ENCODE measurements at places on chromosomes 1 and 21. TPM values are rescaled to one million over a fixed set of nuclear protein-coding genes. Genes with fewer than 3 reads are reported as not detected.
A peak's percentile ranks its signal among the peaks of the same experiment; 100 is the strongest.

DNA sequence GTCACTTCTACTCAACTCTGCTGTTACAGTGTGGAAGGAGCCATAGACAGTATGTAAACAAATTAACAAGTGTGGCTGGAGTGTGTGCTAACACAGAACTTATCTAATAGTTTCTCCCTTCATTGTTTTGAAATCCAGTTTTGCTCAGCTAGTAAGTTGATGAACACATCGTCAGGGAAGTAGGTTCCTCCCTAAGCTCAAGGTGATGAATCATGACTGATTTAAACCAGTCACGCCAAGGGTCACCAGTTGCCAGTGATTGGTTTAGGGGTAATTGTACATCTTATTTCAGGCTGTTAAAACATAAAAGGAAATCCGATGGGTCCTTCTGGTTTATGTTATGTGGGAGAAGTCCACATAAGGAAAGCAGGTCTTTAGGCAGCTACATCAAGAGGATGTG lies 97.0 kb upstream of the CHODL start:
- no peaks in the 10 kb centered on the region for H3K27me3 ChIP-seq
- no peaks in the 10 kb centered on the region for H3K36me3 ChIP-seq
- no peak for DNase-seq
- H3K4me3 ChIP-seq, result no peak overlapping the region
- H3K27ac ChIP-seq, result no peak overlapping the region

DNA sequence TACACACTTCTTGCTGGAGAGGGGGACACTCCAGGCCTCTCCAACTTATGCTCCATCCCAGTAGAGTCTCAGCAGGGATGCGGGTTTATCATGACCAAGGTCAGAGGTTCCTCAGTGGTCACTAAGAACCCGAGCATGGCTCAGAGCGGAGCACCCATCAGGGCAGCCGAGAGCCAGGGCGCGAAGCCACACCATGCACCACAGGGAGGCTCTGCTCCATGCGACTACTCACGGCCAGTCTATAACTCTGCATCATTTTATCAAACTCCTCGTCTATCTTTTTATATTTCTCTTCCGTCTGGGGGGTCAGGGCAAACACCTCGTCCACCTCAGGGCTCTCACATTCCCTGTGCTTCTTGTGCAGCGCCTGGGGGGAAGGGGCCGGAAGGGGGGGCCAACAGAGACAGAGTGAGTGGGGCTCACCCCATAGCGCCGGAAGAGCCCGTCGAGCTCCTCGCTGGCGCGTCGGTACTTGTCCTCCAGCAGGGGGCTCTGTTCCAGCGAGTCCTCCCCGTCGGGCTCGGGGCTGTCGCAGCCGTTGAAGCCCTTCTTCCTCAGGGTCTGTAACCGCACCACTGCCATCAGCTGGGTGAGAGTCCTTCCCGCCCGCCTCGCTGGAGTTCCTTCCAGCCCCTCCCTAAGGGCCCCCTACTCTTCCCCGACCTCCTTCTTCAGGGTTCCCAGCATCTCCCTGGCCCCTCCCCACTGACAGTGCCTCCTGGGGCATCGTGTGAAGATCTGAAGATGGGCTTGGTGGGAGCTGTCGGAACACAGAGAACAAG lies 20.0 kb downstream of the MEF2D start:
- H3K27me3 ChIP-seq, result no peaks in the 10 kb centered on the region
- H3K27ac ChIP-seq, result peak overlapping the region; percentile 85
- DNase-seq, result peak; percentile 71
- H3K4me3 ChIP-seq, result no peak overlapping the region

GRCh38 chr1:217274416-217274815 lies 356.5 kb downstream of the GPATCH2 start:
- H3K4me1 ChIP-seq, result no peaks in the 10 kb centered on the region
- DNase-seq, result no peak
- no peak overlapping the region for H3K27ac ChIP-seq
- H3K4me3 ChIP-seq, result no peak overlapping the region
- H3K27me3 ChIP-seq, result no peaks in the 10 kb centered on the region

DNA sequence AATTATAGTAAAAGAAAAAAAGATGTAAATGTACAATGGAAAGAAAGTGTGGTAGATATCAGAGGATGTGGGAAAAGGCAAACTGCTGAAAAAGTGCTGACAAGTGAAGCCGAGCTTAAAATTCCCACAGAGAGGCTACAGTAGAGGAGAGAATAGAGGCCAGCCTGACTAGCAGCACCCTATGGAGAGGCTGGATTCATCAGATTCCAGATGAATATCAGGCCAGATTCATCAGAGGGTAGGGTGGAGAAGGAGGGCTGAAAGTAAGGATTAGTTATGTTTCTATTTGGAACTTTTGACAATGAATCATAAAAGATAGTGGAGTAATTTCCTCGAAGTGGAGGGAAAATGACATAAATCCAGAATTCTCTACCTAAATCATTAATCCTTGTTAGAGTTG lies 60.4 kb upstream of the NEK7 start:
- no peaks in the 10 kb centered on the region for H3K4me1 ChIP-seq
- H3K27ac ChIP-seq, result no peak overlapping the region
- H3K36me3 ChIP-seq, result no peaks in the 10 kb centered on the region
- no peak for DNase-seq
- H3K27me3 ChIP-seq, result no peaks in the 10 kb centered on the region
- H3K4me3 ChIP-seq, result no peak overlapping the region

GRCh38 chr1:204088596-204088995 lies 15.7 kb downstream of the SOX13 start:
- peak overlapping the region; percentile 37 for H3K27ac ChIP-seq
- no peak overlapping the region for H3K4me3 ChIP-seq
- no peak for DNase-seq

GRCh38 chr1:204380293-204380831 lies 20.6 kb upstream of the PLEKHA6 start:
- no peak overlapping the region for H3K4me3 ChIP-seq
- DNase-seq, result no peak
- peaks cover 35% of the 10 kb centered on the region for H3K4me1 ChIP-seq
- no peak overlapping the region for H3K27ac ChIP-seq

GRCh38 chr21:46001821-46002681 lies 20.5 kb downstream of the COL6A1 start:
- no peak overlapping the region for H3K4me3 ChIP-seq
- H3K27me3 ChIP-seq, result no peaks in the 10 kb centered on the region
- H3K27ac ChIP-seq, result no peak overlapping the region
- DNase-seq, result no peak

DNA sequence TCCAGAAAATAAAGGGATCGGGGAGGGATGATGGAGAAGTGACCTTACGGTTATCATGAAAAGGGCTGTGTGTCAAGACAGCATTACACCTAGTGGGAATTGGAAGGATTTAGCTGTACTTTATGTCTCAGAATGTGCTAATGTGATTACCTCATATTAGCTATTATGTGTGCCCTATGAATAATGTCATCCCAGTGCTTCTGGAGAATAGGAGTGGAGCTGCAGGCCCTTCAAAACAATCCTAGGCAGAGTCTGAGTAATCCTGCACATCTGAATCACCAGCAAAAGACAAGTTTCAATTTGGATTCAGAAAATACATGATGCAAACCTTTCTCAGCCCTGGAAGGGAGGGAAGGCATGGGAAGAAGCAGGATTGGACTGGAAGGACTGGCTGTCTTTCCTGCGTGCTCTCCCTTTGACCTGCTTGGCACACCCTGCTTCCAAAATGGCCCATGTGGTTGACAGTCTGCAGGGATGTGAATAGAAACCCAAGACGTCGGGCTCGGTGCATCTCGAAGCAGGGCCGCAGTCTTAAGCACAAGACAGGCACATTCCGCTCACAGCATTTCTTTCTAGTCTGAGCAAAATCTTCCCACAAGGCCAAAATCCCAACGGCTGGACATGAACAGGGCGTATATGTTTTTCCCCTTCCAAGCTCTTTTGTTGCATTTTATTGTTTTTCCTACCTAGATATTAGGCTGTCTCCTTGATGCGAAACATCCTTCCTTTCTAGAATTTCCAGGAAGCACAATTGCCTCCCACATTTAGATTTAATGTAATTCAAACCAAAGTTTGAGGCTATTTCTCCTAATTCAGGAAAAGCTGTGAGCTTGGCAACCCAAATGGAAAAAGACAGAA lies 54.3 kb upstream of the TARBP1 start:
- H3K27ac ChIP-seq, result peak overlapping the region; percentile 97
- no peak overlapping the region for H3K4me3 ChIP-seq
- DNase-seq, result no peak
- H3K27me3 ChIP-seq, result no peaks in the 10 kb centered on the region
- H3K4me1 ChIP-seq, result peaks cover 92% of the 10 kb centered on the region

GRCh38 chr21:30615199-30615598 lies 1.0 kb upstream of the KRTAP20-1 start:
- no peak overlapping the region for H3K27ac ChIP-seq
- DNase-seq, result no peak
- no peaks in the 10 kb centered on the region for H3K36me3 ChIP-seq

DNA sequence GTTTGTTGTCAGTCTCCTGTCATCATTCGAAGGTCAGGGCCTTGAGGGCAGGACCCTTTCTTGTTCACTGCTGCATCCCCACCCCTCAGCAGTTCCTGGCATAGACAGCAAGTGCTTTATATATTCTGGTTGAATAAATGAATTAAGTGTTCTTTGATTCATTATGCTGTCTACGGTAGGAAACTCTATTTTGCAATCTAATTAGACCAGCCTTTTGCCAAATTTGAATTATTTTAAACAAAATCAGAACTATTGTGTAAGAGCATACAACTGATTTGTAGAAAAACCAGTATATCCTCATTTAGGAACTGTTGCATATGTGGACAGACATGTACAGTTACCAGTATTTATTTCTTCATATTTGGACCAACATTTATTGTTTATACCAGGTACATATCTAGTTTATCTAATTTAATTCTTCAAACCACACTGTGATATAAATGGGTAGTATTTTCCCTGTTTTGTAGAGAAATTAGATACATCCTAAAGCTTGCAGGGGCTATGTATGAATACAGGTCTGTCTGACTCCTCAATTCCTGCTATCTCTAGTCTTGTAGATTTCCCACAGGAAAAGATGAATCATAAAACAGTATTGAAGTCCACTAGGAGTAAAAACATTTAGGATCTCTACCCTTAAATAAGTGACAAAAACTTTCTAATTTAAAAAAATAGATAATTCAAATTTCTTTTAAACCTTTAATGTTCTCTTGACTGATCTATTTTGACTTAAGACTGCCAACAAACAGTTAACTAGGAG lies 10.4 kb downstream of the MGST3 start:
- peaks cover 85% of the 10 kb centered on the region for H3K4me1 ChIP-seq
- H3K27ac ChIP-seq, result no peak overlapping the region
- no peaks in the 10 kb centered on the region for H3K36me3 ChIP-seq
- no peak for DNase-seq

GRCh38 chr1:21651214-21652042 lies 17.7 kb downstream of the RAP1GAP start:
- peaks cover 26% of the 10 kb centered on the region for H3K4me1 ChIP-seq
- peak overlapping the region; percentile 61 for H3K27ac ChIP-seq
- H3K4me3 ChIP-seq, result peak overlapping the region; percentile 50

DNA sequence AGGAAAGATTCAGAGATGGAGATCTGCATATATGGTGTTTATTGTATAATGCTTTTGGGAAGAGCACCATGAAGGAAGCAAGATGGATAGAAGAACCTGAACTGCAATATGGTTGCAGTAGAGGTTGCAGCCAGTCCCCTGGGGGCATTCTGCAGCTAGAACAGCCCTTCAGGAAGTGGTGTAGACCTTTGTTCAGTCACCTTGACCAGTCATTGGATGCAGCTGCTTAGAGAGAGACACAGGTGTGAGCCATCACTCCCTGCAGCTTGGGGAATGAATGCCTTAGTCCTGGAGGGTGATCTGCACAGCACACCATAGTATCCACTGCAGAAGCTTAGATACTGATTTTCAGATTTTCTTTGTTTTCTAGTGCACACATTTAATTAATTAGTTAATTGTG lies 42.3 kb downstream of the NEK7 start:
- H3K4me3 ChIP-seq, result no peak overlapping the region
- peaks cover 12% of the 10 kb centered on the region for H3K4me1 ChIP-seq
- no peaks in the 10 kb centered on the region for H3K36me3 ChIP-seq
- H3K27me3 ChIP-seq, result no peaks in the 10 kb centered on the region
- H3K27ac ChIP-seq, result no peak overlapping the region

DNA sequence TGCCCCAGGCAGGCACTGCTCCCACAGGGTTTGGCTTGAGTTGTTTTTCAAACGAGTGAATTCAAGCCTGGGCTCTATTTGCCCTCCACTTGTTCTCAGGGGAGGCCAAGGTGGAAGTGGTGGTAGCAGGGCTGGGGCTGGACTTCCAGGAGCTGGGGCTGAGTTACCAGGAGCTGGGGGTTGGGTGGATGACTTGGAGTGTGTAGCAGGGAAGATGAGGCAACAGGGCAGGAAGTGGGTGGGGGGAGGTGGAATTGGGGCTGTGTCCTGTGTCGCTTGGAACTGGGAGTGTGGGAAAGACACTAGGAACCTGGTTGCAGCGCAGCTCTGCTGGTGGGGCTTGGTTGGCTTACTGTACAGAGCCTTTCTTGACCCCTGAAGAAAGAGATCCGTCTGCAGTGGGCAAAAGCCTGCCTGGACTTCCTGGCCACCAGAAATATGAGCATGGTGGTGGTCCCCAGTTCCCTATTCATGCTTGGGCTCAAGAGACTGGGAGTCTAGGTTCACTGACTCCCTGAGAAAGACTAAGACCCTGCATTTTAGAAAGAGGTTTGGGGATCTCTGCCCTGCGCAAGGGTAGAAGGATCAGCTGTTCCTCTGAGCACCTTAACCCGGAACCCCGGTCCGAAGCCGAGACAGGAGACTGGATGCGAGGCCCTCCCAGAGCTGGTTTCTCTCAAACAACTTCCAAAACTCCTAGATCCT lies 3.1 kb downstream of the TFAP2E start:
- no peak overlapping the region for H3K4me3 ChIP-seq
- peaks cover 55% of the 10 kb centered on the region for H3K4me1 ChIP-seq
- H3K36me3 ChIP-seq, result no peaks in the 10 kb centered on the region
- DNase-seq, result no peak
- H3K27ac ChIP-seq, result no peak overlapping the region

GRCh38 chr1:44220001-44220751 lies 6.9 kb downstream of the DMAP1 start:
- peaks cover 74% of the 10 kb centered on the region for H3K36me3 ChIP-seq
- no peak for DNase-seq
- H3K27me3 ChIP-seq, result no peaks in the 10 kb centered on the region
- H3K4me1 ChIP-seq, result no peaks in the 10 kb centered on the region
- H3K27ac ChIP-seq, result no peak overlapping the region

- H3K4me3 ChIP-seq, result no peak overlapping the region
- H3K4me1 ChIP-seq, result no peaks in the 10 kb centered on the region
- no peaks in the 10 kb centered on the region for H3K27me3 ChIP-seq
- no peak overlapping the region for H3K27ac ChIP-seq
- no peak for DNase-seq
These were observed 17.5 kb downstream of the RHOU start for GRCh38 chr1:228752675-228753265.

Gene PRDM16
- polyA plus RNA-seq, result 8.2 TPM

Gene AMY1B
- not detected for polyA plus RNA-seq

Gene C8B
- polyA plus RNA-seq, result not detected

Gene CLCA4
- polyA plus RNA-seq, result not detected

Gene CD2
- 3.3 TPM for polyA plus RNA-seq

Gene MTX1
- 58.2 TPM for polyA plus RNA-seq

Gene UBL4B
- not detected for polyA plus RNA-seq

Gene BMP8A
- not detected for polyA plus RNA-seq

Gene GJC2
- 0.46 TPM for polyA plus RNA-seq

Gene GNAT2
- polyA plus RNA-seq, result not detected

Gene AGO1
- polyA plus RNA-seq, result 3.7 TPM

Gene PEA15
- 107 TPM for polyA plus RNA-seq

All from stomach (tissue), 19 donors.